ENCODE measurements at places on chromosomes 7 and 10. TPM values are rescaled to one million over a fixed set of nuclear protein-coding genes. Genes with fewer than 3 reads are reported as not detected.

Gene PARP12
- total RNA-seq = 71.5 TPM

GRCh38 chr7:90777041-90777440 lies 180.9 kb downstream of the CDK14 start:
- H3K27ac ChIP-seq = no peak overlapping the region
- DNase-seq = no peak
- H3K4me3 ChIP-seq = no peak overlapping the region
- H3K36me3 ChIP-seq = no peaks in the 10 kb centered on the region

Gene ZNF398
- total RNA-seq = 15.0 TPM

Gene MACC1
- 0.22 TPM for total RNA-seq

DNA sequence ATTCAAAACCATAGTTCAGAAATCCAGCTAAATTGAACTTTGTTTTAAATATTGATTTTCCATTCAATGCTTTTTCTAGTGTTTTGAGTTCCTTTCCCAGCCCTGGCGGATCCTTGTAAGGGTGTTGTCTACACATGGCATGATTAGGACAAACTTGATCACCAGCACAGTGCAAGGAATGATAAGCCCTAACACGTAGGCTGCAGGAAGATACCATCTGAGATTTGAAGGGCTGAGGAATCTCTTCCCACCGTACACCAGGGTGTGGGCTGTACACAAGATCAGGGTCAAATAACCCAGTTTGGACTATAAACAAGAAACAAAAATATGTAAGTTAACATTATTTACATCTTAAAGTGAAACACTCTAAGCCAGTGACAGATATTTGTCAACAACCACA lies 27.4 kb downstream of the STEAP4 start:
- no peaks in the 10 kb centered on the region for H3K36me3 ChIP-seq
- no peak overlapping the region for H3K4me3 ChIP-seq
- peaks cover 10% of the 10 kb centered on the region for H3K27me3 ChIP-seq
- no peak overlapping the region for H3K27ac ChIP-seq
- DNase-seq = no peak
- H3K4me1 ChIP-seq = no peaks in the 10 kb centered on the region

Gene LOXL4
- not detected for total RNA-seq

GRCh38 chr10:116602648-116603400 lies 12.1 kb downstream of the PNLIPRP1 start:
- no peak overlapping the region for H3K27ac ChIP-seq
- peaks cover 7% of the 10 kb centered on the region for H3K27me3 ChIP-seq
- no peaks in the 10 kb centered on the region for H3K4me1 ChIP-seq
- DNase-seq = no peak
- no peak overlapping the region for H3K4me3 ChIP-seq

DNA sequence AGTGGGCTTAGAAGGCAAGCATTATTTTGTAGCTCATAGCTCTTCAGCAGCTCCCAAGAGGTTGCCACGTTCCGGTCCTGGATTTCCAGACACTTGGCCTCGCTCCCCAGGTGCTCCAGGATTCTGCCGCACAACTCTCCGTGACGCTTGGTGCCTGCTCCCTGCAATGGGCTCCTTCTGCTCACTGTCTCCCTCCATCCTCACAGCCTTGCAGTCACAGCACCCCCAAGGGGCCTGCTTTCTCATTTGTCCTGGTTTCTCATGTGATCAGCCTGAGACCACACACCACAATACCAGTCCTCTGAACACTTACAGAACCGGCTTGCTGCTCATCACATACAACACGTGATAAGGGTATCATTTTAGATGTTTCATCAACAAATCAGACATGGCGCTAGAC lies 9.8 kb downstream of the IGFBP3 start:
- H3K27me3 ChIP-seq = peaks cover 13% of the 10 kb centered on the region
- no peak for DNase-seq
- no peak overlapping the region for H3K4me3 ChIP-seq

GRCh38 chr7:157293413-157293788 lies 43.4 kb upstream of the DNAJB6 start:
- no peaks in the 10 kb centered on the region for H3K27me3 ChIP-seq
- no peaks in the 10 kb centered on the region for H3K36me3 ChIP-seq
- DNase-seq = no peak
- H3K4me3 ChIP-seq = no peak overlapping the region
- peaks cover 12% of the 10 kb centered on the region for H3K4me1 ChIP-seq

- DNase-seq = no peak
- H3K27me3 ChIP-seq = no peaks in the 10 kb centered on the region
- H3K4me3 ChIP-seq = no peak overlapping the region
- no peak overlapping the region for H3K27ac ChIP-seq
- H3K36me3 ChIP-seq = no peaks in the 10 kb centered on the region
Observed at GRCh38 chr10:53453196-53453595, 680.6 kb upstream of the MBL2 start.

DNA sequence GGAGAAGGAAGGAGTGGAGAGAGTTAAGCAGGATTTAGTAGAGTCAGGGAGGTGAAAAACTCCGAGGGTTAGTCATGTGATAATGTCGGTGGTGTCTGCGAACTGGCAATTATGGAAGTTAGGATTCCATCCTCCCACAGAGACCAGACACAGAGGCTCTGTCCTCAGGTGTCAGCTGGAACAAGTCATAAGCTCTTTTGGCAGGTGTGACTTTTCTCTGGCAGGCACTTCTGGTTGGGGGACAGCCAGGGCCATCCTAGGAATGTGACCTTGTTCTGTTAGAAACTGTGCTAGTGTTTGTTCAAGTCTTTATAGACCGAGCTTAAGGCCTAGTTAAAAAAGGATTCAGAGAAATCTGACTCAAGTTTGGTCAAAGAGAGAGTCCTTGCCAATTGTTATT lies 371.0 kb downstream of the DPP6 start:
- no peaks in the 10 kb centered on the region for H3K4me1 ChIP-seq
- H3K27ac ChIP-seq = no peak overlapping the region
- no peaks in the 10 kb centered on the region for H3K36me3 ChIP-seq
- DNase-seq = no peak
- H3K27me3 ChIP-seq = no peaks in the 10 kb centered on the region

- no peak overlapping the region for H3K27ac ChIP-seq
- no peaks in the 10 kb centered on the region for H3K36me3 ChIP-seq
- no peak for DNase-seq
- H3K4me1 ChIP-seq = no peaks in the 10 kb centered on the region
- H3K27me3 ChIP-seq = peaks cover 5% of the 10 kb centered on the region
- no peak overlapping the region for H3K4me3 ChIP-seq
Observed at GRCh38 chr7:156380261-156380660, 260.3 kb upstream of the RNF32 start.
